GM18507 (cell line): ENCODE measurements at places on chromosomes 13 and 19.

DNA sequence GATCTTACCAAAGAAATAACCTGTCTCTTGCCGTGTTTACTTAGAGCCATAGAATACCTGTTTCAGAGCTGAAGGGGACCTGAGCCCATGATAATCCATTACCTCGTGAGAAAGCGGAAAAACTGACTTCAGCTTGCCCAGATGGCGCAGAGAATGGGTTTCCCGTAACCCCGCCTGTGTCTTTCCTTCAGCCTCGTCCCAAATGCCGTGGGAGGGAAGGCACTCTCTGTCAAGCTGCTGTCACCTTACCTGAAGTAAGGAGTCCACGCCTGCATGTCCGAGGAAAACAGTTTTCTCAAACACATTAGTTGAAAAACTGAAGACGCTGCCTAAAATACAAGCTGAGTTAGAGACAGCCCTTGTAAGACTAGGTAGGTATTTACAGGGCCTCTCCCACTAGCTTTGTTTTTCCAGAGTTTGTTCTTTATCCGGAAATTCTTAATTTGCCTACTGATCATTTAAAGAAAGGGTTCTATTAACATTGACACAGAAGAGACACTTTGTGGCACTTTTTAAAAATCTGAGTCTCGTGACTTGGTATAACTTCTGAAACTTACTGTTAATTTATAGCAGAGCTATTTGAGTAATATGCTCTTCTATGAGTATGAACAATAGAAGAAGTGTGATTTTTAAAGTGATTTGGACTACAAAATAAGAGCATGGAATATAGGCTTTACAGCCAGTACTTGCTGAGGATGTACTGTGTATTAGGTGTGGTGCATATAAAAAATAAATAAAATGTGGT, 1.3 kb upstream of the INTS6 start:
- DNase-seq: no peak

- DNase-seq: no peak
Measured at GRCh38 chr19:5466814-5467291, 11.6 kb downstream of the ZNRF4 start.

DNA sequence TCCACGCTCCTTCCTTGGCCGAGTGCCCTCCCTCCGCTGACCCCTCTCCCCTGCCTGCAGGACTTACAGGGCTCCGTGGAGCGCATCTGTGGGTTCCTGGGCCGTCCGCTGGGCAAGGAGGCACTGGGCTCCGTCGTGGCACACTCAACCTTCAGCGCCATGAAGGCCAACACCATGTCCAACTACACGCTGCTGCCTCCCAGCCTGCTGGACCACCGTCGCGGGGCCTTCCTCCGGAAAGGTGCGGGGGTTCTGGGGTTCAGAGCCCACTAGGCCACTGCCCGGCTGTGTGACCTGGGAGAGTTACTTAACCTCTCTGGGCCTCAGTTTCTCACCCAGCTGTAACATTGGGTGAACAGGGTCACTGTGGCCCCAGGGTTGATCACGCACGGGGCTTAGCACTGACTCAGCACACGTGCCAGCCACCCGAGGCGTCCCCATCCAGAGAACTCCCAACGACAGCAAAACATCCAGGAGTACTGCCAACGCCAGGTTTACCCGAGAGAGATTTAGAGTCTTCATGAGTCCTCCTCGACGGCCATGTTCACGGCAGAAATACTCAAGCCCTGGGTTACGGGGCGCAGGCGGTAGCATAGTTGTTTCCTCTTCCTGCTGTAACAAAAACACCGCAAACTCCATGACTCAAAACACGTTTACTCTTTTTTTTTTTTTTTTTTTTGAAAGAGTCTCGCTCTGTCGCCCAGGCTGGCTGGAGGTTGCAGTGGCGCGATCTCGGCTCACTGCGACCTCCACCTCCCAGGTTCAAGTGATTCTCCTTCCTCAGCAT, 9.7 kb upstream of the SPACA4 start:
- DNase-seq: no peak

DNA sequence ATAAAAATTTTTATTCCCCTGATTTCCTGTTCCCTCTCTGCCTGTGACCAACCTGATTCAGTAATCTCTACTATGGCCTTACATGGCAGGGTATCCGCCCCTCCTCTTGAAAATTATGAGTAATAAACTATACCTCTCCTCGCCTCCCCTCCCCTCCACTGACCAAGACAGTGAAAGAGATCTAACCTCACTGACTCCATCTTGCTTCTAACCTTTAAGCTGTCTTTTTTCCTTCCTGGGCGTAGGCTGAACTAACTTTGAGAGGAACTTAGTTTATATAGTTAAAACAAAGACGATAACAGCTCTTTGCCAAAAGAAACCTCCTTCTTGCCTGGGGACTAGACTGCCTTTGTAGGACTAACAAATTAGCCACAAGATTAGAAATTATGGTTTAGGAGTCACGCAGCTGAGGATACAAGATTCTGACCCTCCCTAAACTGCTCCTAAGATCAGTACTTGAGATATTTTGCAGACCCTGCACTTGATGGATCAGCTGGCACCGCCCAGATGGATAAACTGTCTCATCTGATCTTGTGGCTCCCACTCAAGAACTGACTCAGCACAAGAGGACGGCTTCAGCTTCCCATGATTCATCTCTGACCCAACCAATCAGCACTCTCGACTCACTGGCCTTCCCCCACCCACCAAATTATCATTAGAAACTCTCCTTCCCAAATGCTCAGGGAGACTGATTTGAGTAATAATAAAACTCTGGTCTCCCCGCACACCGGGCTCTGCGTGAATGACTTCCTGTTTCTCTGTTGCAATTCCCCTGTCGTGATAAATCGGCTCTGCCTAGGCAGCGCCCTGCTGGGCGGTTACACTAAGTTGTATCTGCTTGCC, 187.1 kb downstream of the TDRD3 start:
- DNase-seq: no peak

DNA sequence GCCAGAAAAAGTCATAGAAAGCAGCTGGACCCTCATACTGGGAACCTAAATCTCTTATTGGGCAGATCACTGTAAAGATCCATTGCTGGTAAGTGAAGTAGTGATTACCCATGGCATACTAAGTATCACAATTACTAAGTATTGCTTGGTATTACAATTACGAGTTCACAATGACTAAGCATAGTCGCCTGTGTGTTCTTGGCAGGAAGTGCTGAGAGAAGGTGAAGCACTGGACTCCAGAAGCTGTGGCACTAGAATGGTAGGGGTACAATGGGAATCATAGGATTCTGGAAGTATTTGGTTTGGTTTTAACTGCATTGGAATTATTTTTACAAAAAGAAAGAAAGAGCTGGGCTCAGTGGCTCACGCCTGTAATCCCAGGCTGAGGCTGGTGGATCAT, 20.3 kb downstream of the LGALS16 start:
- no peak for DNase-seq

GRCh38 chr19:10870501-10870954, 825 bp upstream of the CARM1 start:
- no peak for DNase-seq

DNA sequence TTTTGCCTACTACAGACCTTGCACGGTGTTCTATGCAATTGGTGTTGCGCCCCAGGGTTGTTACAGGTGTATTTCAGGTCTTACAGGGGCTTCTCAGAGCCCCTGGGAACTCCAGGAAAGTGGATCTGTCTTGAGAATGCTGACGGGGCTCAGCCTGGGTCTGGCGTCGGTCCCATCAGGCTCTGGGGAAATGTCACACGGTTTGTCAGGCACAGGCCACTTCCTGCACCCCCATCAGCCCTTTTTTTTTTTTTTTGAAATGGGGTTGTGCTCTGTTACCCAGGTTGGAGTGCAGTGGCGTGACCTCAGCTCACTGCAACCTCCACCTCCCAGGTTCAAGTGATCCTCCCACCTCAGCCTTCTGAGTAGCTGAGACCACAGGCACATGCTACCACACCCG, 13.2 kb downstream of the CLEC4G start:
- no peak for DNase-seq

DNA sequence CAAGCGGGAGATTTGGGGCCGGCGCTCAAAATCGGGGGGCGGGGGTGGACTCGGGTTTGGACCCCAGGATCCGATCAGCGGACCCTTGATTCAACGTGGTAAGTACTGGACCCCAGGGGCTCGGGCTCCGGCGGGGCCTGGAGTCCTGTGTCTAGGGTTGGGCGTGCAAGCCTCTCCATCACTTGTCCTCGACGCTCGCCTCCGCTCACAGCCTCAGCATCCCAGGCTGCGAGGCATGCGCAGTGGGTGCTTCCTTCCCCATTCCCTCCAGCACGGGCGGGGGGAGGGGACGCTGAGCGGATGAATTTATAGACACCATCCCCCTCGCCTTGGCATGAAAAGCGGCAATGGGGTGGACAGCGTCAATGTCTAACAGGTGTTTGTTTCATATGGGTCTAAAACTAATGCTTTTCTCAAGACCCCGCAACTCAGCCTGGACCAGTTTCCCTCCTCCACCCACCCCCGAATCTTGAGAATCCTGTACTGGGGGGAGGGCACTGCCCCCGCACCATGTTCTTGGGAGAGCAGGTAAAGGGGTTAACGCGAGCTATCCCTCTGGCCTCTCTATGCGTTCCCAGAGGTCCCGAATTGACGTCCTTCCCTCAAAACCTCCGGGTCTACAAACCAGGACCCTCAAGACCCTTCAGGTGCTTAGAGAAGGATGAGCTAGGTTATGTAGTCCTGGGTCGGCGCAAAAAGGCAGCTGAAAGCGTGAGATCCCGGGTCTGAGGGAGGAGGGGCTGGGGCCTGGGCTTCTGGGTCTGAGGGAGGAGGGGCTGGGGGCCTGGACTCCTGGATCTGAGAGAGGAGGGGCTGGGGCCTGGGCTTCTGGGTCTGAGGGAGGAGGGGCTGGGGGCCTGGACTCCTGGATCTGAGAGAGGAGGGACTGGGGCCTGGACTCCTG, 579 bp downstream of the CPT1C start:
- DNase-seq: no peak

DNA sequence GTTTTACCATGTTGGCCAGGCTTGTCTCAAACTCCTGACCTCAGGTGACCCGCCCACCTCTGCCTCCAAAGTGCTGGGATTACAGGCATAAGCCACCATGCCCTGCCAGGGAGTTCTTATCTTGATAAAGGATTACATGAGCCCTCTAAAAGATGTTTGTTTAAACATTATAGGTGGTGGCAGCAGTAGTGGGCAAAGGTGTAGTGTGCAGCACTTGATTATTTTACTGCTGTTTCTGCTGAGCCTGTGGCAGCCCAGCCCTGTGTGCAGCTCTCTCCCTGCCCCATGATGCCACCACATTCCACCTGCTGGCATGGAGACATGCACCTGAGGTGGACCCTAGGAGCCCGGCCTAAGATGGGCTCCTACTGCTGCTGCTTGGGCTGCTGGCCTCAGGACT, 54.0 kb downstream of the ZNF429 start:
- DNase-seq: no peak

- no peak for DNase-seq
Measured at GRCh38 chr13:97316390-97316789, 94.3 kb downstream of the MBNL2 start.

- no peak for DNase-seq
Measured at GRCh38 chr19:44575116-44575700, 38.2 kb upstream of the IGSF23 start.

- DNase-seq: no peak
Measured at GRCh38 chr13:78832461-78832860, 173.5 kb upstream of the OBI1 start.

DNA sequence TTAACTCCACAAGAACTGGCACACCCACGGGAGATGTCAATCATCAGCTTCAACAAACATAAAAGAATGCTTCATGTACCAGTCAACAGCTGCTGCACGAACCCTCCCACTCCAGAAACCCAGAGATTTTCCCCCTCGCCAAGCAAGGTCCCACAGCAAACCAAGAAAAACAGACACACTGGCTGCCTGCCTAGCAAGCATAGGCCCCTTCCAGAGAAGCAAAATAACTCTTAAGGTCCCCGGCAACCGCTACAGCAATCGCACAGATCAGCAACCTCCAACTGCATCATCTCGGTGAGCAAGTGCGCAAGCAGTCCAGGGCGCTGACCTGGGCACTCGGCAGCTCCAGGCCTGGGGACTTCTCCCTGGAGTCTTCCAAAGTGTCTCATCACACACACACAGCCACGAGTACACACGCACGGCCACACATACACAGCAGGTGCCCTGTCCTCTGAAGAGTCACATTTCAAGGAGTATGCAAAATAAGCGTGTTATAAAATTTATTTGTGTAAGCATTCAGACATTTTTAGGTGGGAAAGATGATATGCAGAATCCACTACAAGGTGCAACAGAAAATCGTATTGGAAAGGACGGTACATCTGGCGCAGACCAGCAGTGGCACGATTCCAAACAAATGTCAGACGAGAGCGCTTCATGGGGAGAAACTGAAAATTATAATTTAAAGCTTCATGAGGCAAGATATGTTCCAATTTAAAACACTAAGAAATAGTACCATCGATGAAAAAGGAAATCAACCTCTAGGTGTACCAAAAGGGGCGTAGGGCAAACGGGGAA, 125.0 kb downstream of the STK24 start:
- DNase-seq: no peak

GRCh38 chr13:109646423-109646822, 140.0 kb downstream of the IRS2 start:
- DNase-seq: no peak

- DNase-seq: no peak
Measured at GRCh38 chr19:45125975-45126493, 33.1 kb downstream of the PPP1R37 start.

- no peak for DNase-seq
Measured at GRCh38 chr13:110758195-110758805, 44.8 kb downstream of the ING1 start.

DNA sequence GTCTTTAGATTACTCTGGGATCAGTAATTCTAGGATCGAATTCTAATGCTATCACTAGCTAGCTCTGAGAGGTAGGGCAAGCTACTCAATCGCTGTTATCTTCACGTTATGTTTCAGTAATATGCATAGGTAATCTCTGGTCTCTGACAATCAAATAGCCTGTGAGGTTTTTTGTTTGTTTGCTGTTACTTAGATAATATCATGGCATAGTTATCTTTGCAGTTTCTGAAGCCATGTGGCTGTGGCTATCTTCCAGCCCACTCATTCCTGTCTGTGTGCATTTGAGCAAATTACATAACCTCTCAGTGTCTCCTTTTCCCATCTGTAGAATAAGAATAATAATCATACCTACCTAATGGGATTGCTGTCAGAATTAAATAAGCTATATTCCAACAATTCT, 330.2 kb downstream of the PCDH9 start:
- no peak for DNase-seq
